Stimulated activated CD8-positive, alpha-beta memory T cell treated with anti-CD3 and anti-CD28 coated beads, Interleukin-2, amount 100 ng/mL, for 1 hour (primary cell): ENCODE measurements at places on chromosomes 5 and 9.

DNA sequence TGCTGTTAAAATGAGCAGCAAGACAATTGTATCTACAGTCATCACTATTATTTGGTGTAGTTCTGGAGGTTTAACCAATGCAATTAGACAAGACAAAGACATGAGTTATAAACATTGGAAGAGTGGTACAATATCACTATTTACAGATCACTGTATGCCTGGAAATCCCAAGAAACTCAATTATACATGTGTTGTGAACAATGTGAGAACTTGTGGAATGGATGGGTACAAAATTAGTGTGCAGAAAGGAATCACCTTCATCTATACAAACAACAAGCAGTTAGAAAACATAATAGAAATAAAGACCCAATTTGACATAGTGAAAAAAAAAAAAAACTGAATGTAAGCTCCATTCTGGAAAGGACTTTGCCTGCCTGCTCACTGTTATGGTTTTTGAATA, 12.4 kb upstream of the CCDC112 start:
- no peak for DNase-seq

GRCh38 chr9:127530206-127530941, 79.1 kb downstream of the LRSAM1 start:
- no peak for DNase-seq

- DNase-seq = no peak
Observed at GRCh38 chr9:127825319-127826051, 22.8 kb downstream of the FPGS start.

DNA sequence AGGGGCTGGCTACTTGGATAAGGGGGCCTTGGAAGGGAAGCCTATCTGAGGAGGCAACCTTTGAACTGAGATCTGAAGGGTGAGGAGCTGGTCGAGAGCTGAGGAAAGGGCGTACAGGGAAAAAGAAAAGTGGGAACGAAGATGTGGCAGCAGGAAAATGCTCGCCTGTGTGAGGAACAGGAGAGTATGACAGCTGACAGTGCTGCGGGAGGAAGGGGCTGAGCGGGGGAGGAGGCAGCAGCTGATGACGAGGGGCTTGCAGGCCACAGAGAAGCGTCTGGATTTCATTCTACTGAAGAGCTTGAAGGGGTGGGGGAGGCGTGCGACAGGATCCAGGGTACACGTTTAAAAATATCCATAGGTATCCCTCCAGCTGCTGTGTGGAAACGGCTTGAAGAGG, 28.9 kb downstream of the SH3PXD2B start:
- DNase-seq = no peak

- no peak for DNase-seq
Observed at GRCh38 chr5:90015584-90016018, 394.0 kb downstream of the CETN3 start.

DNA sequence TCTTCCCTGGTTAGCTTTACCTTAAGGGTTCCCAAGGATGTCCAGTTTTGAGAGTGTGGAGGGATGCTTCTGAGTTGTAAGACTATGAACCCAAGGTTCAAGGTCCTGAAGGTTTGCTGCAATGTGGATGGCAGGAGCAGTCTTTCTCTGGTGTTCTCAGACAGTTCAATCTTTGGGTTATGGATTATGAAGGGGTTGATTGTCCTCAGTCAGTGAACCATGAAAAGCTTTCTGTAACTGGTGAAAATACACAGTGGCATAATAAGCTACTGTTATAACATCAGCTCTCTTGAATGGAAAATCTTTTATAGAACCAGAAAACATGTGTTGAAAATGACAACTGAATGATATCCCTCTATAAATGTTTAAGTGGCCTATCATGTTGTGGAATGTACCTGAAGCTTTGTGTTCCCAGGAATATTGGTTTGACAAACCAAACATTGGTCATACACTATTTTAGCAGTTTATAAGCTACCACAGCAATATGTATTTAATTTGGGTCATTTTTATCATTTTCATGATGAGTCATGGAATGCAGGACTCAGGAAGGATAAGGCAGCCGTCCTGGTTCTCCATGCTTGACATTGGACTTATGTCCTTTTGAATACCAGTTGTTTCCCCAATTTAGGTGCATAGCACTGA, 1041.8 kb upstream of the ARRDC3 start:
- DNase-seq = no peak

GRCh38 chr5:98085593-98085992, 687.9 kb upstream of the RGMB start:
- DNase-seq = no peak

DNA sequence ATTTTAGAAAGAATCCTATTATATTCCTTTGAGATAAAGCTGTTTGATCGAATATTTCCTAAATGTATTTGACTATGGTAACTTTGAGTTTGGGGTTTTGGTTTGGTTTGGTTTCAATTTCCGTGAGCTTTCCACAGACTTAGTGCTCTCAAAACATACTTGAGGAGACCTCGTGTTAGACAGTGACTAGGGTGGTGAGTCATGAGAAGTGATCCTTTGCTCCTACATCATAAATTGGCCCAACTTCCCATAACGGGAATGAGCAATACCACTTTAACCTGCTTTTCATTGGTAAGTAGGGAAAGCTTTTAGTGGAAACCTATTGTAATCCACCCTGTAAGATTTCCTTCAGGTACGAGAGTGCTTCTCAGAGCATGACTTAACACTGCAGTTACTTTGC, 3.8 kb upstream of the RASEF start:
- no peak for DNase-seq

- DNase-seq = no peak
Observed at GRCh38 chr5:42507451-42508097, 84.3 kb downstream of the GHR start.

- DNase-seq = no peak
Observed at GRCh38 chr5:135715267-135716055, 119.0 kb upstream of the SLC25A48 start.

DNA sequence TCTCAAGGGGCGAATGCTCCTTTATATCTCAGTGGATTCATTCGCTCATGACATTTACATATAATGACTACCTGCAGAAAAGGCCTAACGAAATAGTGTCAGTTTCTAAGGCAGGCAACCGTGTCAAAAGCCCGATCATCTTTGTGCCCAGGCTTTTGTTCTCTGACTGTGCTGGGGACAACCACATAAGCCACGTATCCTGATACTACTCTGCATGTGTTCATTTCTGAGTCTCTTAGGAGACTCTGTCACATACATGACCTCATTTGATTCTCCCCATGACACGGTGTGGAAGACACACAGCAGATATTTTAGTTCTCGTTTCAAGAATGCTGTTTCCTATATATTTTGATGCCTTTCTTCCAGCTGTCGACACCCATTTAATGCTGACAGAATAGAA, 598.5 kb downstream of the BNC2 start:
- DNase-seq = no peak

DNA sequence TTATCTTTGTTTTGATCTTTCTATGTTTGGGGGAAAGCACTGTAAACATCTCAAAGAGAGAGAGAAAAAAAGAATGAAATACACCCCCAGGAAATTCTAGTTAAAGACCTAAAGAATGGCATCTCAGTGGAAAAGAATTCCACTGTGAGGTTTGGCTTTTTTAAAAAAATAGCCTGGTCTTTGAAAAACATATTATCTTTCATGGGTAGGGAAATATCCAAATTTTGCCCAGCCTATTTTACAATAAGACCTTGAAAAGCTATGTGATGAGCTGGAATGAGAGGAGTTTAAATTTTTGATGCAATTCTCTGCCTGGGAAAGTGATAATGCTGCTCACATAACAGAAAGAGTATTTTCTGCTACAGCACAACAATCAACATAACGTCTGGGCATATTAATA, 348.1 kb upstream of the WWC1 start:
- DNase-seq = no peak

- DNase-seq = no peak
Observed at GRCh38 chr5:17356551-17356950, 139.1 kb downstream of the BASP1 start.
